ENCODE measurements at places on chromosomes 1 and 21.

DNA sequence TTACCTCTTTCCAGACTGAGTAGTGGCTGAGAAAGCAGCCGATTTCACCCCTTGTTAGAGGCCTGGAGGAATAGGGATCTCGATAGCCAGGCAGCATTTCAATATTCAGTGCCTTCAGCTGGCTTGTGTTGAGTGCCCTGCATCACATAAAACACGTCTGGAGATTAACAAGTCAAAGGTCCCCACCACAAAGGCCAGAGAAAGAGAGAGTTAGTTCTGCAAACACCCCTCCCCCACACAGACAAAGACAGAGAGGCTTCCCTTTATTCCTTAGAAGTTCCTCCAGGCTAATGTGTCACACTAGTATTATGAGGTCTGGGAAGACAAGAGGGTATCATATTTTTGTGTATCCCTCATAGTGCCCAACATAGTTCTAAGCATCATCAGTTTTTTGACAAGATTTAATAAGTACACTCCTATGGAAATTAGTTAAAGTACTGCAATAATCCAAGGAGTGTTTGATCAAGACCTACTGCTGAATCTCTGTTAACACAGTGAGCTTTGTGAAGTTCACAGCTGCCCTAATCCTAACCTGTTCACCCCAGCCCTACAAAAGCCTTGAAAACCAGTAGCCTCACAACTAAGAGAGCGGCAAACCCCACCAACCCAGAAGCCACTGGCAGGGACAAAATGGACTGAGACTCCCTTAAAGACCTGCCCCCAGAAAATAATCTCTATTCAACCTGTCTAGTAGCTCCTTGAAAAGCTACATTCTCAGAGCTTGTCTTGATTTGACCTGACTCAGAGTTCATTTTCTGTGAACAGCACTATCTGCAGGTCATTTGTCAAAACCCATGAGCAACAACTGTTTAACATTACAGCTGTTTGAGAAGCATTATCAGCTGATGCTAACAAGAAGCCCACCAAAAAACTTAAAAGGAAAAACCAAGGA, 91.9 kb downstream of the COLGALT2 start:
- DNase-seq: no peak

GRCh38 chr1:230501849-230502248, 75.7 kb upstream of the PGBD5 start:
- DNase-seq: no peak

DNA sequence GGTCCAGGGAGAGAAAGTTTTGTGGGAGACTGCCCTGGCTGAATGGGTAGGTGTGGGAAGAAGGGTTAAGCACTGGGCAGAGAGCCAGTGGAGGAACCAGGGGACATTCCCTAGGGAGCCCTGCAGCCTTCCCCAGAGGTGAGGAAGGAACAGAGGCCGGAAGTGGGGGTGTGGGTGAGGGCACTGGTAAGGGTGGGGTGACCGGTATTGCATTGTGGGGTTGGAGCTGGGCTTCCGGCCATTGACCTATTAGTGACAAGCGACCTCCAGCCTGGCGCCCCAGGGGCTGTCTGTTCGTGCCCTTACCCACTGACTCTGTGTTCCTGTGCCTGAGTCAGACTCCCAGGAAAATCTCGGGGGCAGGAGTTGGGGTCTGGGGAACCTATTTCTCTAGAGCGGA, 3.5 kb upstream of the TSPAN1 start:
- no peak for DNase-seq

GRCh38 chr1:204366759-204367158, 7.0 kb upstream of the PLEKHA6 start:
- no peak for DNase-seq

DNA sequence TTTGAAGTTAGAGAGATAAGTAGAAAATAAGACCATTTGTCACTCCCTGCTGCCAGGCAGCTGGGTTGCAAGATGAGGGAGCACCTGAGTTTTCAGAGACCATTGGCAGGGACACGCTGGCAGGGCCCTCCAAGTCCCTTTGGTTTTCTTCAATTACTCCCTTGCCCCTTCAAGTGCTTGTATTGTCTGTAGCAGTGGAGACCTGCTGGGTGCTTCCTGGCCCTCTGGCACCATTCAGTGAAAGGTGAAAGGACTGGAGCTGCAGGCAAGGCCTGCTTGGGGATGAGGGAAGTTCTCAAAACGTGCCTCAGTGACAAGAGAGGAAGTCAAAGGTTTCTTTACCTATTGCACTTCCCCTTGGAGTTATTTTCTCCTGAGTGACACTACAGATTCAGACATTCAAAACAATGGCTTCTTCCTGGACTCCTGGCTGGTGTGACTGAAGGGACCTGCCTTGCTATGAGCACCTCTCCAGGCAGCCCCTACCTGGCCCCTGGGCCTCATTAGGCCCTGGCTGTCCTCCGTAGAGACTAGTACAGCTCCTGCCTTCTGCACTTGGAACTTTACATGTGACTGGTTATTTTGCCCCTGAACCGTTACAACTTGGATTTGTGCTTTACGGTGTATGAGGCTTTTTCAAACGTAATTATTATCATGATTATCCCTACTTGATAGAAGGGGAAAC, 100.1 kb downstream of the C1orf21 start:
- no peak for DNase-seq

DNA sequence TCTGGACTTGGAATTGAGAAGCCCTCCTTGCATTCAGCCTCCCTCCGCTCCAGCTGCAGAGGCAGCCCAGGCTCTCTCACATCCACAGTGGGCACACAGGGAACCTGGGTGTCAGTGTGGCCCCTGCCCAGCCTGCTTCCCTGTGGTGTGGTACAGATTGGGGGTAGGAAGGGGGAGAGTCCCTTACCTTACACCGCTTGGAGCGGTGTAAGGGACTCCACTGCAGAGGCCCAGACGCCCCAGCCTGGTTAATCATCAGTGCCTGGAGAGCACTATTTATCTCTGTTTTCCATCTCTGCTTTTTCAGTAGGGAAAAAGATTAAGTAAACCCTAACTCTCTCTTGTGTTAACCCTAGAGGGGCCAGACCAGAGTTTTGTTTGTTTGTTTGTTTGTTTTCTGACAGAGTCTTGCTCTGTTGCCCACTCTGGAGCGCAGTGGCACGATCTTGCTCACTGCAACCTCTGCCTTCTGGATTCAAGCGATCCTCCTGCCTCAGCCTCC, 803 bp upstream of the RHBG start:
- DNase-seq: no peak

DNA sequence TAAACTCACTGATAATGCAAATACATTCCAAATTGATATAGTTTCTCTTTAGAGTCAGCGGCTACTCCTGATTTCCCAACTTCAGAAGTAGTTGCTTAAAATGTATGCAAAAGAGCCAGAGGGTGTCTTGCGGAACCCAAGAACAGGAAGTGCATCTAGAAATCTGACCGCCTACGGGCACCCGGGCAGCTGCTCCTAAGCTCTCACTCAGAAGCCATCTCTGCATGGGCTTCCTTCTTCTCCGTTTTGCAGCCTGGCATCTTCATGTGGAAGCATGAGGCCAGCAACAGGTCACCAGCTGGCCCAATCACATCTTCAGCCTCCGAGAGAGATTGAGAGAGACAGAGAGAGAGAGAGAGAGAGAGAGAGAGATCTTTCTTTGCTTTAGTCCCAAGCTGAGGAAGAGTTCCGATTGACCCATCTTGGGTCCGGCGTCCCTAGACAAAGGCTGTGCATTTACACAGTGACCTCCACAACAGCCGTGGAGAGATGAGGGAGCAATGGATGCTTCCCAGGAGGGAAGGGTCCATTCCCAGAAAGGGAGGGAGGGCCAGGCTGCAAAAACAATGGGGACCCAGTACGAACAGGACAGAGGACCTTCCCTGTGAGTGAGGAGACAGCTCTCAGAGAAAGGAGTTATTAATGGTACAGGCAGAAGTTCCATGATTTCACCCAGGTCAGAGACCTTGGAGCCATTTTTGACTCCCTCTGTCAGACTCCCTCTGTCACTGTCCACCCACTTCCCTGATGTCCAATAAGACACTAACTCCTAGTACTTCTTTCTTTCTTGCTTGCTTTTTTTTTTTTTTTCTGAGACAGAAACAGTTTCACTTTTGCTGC, 28.2 kb upstream of the SLC30A1 start:
- no peak for DNase-seq

DNA sequence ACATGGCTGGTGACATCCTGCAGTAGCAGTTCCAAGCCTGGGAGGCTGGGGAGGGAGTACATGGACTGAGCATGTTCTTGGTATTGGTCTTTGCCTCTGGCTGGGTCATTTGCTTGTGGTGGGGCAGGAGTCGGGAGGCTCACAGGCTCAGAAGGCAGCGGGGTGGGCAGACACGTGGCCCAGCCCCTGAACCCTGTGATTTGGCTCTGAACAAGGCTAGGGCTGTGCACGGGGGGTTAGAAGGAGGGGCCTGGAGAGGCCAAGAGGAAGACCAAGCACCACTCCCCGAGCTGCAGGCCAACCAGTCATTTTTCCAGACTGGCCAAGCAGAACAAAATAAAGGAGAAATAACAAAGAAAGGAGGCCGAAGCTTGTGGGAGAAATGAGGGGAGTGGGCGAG, 9.7 kb upstream of the PRELP start:
- DNase-seq: no peak

GRCh38 chr1:57835620-57836019, 411.8 kb upstream of the DAB1 start:
- DNase-seq: no peak

- no peak for DNase-seq
These were observed 16.6 kb downstream of the CACNA1S start for GRCh38 chr1:201095581-201095980.

DNA sequence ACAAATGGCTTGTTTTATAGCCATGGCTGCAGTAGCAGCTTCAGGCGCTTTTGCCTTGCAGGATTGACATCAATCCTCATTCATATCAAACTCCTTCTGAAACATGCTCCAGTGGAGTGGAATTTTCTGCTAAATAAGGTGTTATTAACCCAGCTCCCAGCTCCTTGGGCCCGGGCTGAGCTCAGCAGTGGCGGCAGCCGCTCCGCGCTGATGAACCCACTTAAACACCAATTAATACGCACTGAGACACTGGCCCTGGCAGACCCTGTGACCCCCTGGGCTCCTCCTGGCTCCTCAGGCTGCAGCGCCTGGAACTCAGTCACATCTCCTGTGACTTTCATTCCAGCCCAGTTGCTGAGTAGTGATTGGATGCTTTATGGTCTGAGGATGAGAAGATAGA, 137.4 kb upstream of the GRIK3 start:
- no peak for DNase-seq

DNA sequence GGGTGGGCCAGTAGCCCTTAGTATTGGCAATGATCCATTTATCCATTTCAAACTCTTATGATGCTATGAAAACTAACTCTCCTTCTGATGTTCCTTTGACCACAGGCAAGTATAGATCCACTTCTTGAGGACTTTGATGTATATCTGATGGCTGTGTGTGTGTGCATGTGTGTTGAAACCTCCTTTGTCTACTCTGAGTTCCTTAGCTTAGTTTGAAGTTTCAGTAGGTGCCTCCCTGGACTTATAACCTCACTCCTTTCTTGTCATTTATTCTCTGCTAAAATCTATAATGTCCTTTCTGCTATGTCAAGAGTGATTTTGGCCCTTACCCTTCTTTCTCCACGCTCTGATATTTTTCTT, 409.3 kb downstream of the PRDM2 start:
- no peak for DNase-seq
